ENCODE measurements at places on chromosomes 13 and 19. TPM values are rescaled to one million over a fixed set of nuclear protein-coding genes. Genes with fewer than 3 reads are reported as not detected.

DNA sequence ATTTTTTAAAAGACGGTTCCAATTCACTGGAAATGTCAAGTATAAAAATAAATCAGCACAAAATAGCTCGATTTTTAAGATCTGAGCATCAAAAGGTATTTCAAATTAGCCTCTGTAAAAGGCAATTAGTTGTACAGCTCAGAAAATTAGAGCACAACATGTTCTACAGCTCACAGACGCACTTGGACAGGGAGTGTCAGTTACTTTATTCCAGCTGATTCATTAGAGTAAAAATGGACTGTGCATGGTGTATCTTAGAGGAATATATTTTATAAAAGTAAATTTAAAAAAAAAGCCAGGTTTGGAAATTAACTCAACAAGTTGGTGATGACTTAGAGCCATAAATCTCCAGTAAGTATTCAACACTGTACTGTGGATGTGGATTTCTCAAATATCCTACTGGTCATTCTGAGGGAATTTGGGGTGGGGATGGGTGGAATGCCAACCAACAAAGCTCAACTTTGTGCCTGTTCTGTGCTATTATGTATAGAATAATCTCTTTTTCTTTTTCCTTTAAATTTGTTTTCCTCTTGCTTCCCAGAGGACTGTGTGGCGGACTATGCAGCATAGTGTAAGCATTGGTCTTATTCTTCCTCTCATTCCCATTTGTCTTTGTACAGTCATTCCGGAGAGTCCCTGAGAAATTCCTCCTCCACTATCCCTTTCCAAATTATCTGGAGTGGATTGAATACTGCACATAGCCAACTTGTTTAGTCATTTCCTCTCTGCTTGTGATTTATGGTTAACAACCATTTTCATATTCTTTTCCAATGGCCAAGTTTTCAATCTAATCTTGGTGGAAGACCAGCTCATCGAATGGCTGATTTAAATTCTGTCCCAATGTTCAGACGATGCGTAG, 169.3 kb downstream of the DCT start:
- DNase-seq, result no peak

PRR19 gene
- 0.76 TPM for total RNA-seq

DNA sequence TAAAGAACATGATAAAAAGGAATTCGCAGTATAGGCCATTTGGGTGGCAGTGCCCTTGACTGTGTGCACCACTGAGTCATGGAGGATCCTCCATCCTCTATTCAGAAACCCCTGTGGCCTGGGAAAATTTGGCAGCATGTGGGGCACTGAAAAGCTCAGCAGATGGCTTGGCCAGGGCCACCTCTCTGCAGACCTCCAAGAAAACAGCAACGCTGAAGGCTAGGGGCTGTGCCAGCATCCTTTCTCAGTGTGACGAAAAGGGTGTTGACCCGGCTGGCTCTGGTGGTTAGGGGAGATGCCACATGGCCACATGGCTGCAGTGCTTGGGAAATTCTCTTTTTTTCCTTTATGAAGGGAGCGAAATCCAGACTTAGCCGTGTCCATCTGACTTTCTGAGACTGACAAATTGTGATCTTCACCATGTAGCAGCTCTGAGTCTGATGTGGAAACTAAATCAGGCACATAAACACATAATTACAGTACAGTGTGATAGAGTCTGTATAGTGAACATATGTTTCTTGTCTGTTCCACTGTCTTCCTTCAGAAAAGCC, 178.0 kb downstream of the KCTD12 start:
- no peak for DNase-seq

ZNF579 gene
- total RNA-seq, result 0.75 TPM

- no peak for DNase-seq
Measured at GRCh38 chr19:47158879-47159503, 28.4 kb downstream of the SAE1 start.

GRCh38 chr13:94999871-95000270, 287.5 kb upstream of the SOX21 start:
- no peak for DNase-seq

DNA sequence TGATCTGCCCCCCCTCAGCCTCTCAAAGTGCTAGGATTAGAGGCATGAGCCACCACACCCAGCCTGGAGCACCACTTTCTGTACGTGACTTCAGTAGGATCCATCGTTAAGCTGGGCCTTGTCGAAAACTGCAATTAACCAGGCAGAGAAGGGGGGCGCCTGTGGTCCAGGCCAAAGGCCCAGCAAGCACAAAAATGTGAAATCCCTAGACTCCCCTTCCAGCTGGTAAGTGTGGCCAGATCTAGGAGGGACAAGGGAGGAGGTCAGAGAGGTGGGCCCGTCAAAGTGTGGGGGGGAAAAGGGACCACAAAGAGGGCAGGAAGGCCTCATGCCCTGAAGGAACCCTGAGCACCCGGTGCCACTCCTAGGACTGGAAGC, 13.8 kb downstream of the DDX39A start:
- no peak for DNase-seq
